ENCODE measurements at places on chromosomes 16 and 17.

GRCh38 chr17:37791447-37792399 lies 46.9 kb upstream of the HNF1B start:
- peak; percentile 75 for DNase-seq

- no peak for DNase-seq
These were observed 6.0 kb downstream of the DDX19B start for GRCh38 chr16:70304892-70305448.

DNA sequence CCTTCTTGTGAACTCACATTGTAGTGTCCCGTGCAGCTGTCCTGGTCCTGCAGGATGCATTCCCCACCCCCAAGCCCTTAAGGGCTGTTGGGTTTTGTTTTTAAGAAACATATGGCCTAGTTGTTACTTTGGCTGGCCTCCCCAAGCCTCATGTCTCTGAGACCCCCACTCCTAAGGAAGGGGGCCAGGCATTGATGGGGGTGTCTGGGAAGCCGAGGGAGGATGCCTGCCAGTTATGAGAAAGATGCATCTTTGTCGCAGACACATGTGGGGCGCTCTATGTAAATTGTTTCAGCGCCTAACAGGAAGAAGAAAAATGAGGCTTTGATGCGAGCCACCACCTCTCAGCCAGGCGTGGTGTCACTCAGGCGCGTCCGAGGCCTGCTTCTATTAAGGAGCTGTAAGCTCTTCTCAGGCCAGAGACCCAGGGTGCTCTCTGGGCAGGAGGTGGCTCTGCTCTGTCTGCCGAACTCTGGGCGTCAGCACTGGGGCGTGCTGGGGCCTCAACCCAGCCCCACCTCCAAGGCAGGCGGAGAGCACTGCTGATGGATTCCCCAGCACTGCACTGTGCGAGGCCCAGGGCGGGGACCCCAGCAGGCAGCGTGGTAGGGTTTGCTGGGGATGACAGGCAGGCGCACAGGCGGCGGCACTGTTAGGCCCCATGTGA lies 70.6 kb downstream of the SREBF1 start:
- DNase-seq, result no peak

DNA sequence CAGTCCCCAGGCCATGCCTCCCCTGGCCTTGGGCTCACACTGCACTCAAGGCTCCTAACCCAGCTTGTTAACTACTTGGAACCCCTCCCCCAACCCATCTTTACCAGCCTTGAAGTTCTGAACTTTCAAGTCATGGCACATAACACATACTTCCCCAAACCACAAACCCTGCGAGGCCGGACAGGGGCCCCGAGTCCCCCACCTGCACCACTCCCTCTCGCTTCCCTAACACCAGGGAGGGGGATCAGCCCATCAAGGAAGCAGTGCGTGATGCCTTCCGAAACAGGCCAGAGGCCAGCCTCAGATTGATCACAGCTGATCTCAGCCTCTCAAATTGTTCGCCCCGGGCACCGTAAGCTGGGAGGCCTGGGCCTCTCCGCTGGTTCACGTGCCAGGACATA lies 3.0 kb upstream of the NLRC3 start:
- no peak for DNase-seq

GRCh38 chr17:53949473-53950090 lies 126.9 kb downstream of the KIF2B start:
- DNase-seq, result no peak

DNA sequence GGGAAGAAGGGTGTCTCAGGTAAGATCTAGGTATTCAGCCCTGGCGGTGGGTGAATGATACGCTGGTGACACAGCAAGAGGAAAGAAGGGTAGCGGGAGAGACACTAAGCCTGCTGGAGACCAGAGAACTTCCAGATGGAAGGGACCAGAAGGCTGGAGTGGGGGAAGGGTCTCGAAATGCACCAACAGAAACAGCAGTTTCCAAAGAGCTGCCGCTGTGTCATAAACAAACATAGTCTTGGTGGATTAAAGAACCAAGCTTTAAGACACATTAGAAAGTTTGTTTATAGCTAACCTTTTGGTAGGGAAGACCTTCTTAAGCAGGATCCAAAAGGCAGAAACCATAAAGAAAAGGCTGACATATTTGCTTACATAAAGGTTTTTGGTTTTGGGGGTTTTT lies 20.9 kb downstream of the TRPV3 start:
- no peak for DNase-seq

DNA sequence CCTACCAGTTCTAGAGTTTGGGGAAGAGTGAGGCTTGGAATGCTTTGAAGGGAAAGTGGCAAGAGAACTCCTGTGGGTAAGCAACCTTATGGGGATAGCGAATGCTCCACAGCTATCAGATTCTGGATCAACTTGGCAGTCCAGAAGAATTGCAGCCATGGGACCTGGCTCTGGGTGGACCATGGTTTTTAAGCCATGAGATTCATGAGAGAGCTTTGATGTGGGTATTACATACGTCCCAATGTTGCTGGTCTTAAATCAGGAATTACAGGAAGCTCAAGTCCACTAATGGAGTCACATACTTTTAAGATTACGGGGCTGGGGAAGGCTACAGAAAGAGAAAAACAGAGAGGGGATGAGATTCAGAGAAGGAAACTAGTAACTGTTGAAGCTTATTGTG lies 142.5 kb upstream of the ELAC2 start:
- no peak for DNase-seq

DNA sequence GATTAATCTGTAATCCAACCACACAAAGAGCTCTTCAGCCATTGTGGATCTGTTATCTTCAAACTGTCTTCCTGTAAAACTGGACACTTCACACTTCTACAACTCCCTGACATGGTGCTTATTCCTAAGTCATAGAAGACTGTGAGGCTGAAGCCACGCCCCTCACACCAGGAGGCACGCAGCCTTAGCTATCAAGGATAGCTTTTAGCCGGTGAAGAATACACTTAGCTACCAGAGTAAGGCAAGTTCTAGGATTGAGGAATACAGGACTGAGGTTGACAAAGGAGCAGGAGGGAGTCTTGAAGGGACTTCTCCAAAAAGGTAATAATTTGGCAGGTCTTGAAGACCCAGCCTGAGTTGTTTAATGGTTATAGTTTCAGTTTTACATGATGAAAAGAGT lies 79.8 kb upstream of the GAS7 start:
- no peak for DNase-seq

DNA sequence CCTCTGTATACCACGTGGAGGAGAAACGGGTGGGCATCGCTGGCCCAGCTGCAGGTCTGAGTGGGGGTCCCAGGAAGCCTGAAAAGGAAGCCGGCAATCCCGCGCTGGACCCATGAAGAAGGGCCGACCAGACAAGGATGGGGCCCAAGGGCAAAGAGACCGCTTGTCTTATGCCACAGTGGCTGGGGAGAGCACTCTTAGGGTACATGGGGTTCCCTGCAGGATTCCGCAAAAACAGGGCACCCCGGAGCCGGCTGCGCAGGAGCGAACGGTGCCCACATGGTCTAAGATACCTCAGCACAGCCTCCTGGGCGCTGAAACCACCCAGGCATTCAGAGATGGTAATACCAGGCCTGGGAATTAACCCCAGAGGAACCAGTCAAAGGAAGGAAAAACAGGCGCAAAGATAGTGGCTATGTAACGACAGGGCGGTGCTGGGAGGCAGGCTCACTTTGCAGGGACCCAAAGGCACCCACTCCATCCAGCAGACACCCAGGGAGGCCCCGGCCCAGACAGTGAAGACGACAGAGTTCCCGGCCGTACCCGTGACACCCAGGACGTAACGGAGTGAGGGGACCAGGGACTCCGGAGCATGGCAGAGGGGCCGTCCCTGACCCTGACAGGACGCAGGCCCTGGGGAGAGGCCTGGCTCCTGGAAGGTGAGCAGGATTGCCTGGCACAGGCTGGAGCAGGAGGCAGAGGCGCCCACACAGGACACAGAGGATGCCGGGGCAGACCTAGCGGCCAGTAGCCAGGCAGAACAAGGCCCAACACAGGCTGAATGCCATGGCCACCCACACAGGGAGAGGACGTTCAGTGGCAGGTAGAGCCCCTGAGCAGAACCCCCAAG lies 10.3 kb downstream of the PIEZO1 start:
- no peak for DNase-seq

- no peak for DNase-seq
These were observed 160.0 kb downstream of the MAP2K6 start for GRCh38 chr17:69574257-69575197.

GRCh38 chr17:44557651-44558285 lies 484 bp downstream of the FZD2 start:
- DNase-seq, result peak; percentile 22

GRCh38 chr16:27390151-27390550 lies 11.8 kb upstream of the IL21R start:
- no peak for DNase-seq

GRCh38 chr16:23836078-23836403 lies 258 bp downstream of the PRKCB start:
- DNase-seq, result no peak

GRCh38 chr17:50476545-50477315 lies 1.9 kb upstream of the RSAD1 start:
- DNase-seq, result no peak

GRCh38 chr17:66538776-66539175 lies 236.4 kb downstream of the PRKCA start:
- no peak for DNase-seq

DNA sequence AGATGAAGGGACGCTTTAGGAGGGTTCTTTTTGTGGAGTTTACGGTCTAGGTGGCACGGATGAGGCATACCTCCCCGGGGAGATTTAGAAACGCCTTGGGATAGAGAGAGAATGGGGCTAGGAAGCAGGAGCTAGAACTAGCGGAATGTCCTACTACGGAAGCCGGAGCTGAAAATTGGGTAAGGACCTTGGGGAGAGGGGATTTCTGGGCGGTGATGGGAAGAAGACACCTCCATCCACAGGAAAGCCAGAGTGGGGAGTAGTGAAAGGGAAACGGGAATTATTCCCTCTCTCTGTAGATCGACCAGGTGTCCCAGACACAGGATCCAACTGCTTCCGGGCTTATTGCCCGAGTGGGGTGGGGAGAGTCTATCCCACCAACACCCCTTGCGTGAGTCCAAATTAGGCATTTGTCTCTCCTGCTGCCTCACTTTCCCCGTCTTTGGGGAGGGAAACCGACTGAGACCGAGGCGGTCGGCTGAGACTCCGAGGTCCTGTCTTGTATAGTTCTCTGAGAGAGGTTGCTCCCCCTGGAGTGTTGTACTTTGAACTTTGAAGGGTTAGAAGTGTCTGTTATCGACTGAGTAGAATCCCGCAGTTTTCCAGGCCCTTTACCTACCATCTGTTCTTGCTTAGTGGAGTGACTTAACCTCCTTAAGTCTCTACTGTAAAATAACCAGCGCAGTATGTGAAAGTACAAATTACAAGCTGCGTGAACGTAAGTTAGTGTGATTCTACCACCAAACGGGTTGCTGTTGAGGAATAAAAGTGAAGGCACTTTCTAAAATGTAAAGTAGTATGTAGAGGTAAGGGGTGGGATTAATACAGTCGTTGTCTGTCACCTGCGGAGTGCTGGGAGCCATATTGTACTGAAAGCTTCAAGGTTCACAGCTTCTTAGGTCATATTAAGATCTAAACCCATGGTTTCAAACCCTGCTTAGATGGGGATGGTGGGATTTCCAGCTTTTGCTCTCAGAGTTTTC lies 1.0 kb downstream of the RSPRY1 start:
- DNase-seq, result no peak

DNA sequence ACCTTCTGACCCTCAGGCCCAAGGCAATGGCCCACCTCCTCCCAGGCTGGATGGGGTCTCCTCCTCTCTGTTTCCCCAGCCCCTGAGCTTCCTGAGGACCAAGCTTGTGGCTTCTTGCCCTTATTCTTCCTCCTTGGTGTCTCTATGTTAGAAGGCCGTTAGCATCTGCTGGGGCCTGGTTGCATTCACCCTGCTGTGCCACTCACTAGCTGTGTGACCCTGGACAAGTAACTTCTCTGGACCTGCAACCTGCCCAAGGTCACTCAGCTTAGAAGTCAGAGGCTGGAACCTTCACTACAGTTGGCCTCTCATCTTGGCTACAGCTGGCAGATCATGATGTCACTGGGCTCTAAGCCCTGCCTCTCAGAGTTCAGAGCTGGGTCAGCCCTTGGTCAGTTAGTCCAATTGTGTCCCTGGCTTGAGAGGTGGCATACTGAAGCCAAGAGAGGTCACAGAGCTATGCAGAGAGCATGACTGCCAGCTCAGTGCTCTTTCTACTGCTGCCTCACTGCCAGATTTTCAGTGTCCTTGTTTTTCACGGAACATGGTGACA lies 3.0 kb downstream of the MT2A start:
- no peak for DNase-seq

GRCh38 chr17:41013606-41014005 lies 4.7 kb upstream of the KRTAP3-1 start:
- no peak for DNase-seq

GRCh38 chr17:8965394-8966168 lies at the start of gene PIK3R5:
PIK3R5 (minus strand) TSS chr17:8965707; CDS start chr17:8911494, 54,213 bp downstream.
- peak; percentile 71 for DNase-seq

GRCh38 chr16:29663016-29663806 lies at the start of gene SPN:
SPN (plus strand) TSS chr16:29663247; CDS start chr16:29663729, 482 bp downstream.
- DNase-seq, result peak; percentile 68

GRCh38 chr16:30557707-30557956 lies 542 bp downstream of the ZNF764 start:
- DNase-seq, result no peak

DNA sequence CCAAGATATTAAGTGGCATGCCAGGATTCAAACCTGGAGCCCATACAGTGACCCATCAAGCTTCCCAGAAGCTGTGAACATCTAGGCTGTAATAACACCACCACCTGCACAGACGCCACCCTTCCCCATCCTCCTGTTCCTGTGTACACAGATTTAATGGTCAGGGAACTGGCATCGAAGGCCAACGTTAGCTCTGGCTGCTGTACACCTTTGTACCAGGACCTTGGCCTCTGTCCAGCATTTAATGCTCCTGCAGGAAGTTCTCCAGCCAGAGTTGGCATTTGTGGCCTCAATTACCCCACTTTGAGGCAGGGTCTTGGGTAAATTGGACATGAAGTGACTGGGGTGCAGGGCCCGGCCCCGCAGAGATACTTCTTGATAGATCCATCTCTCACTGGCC lies 49.3 kb downstream of the SCNN1B start:
- no peak for DNase-seq

- DNase-seq, result no peak
These were observed 33.1 kb downstream of the ABR start for GRCh38 chr17:1146561-1147265.

DNA sequence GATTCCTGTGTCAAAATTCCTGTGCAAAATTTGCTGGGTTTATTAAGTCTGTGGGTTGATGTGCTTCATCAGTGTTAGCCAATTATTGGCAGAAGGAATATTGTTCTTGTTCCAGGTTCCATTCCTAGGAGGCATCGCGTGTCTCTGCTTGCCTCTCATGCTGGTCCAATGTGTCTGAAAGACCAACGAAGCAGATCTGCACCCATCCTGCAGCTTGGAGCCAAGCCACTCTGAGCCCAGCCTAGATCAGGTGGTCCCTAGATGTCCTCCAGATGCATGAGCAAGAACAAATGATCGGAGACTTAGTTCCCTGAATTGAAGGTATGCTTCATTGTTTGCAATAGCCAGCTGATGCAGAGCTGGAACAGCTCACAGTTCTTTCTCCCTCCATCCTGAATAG lies 10.5 kb upstream of the PIK3R6 start:
- no peak for DNase-seq

GRCh38 chr17:48732688-48733629 lies 4.4 kb upstream of the HOXB13 start:
- no peak for DNase-seq
